ENCODE measurements at places on chromosomes 12 and 14. TPM values are rescaled to one million over a fixed set of nuclear protein-coding genes. Genes with fewer than 3 reads are reported as not detected.

GRCh38 chr12:94266796-94267536 is 118.6 kb downstream of the PLXNC1 start:
- H3K27me3 ChIP-seq = no peaks in the 10 kb centered on the region

DNA sequence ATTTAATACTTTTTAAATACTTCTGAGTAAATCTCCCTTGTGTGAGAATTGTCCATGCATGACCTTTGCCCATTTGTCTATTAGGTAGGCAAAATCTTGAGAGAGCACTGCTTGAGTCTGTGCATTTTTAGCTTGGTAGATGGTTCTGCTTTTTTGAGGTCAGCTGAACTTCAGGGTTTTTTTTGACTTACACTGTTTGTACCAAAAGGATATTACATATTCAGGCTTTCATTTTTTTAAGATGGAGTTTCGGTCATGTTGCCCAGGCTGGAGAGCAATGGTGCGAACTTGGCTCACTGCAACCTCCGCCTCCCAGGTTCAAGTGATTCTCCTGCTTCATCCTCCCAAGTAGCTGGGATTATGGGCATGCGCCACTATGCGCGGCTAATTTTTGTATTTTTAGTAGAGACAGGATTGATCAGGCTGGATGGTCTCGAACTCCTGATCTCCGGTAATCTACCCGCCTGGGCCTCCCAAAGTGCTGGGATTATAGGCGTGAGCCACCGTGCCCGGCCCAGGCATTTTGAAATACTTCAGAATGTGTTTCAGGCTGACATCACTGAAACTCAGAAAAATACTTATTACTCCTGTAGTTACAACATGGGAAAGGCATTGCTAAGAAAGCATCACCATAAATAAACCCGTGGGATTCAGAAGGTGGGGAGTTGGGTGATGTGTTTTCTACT is 11.1 kb downstream of the RASSF3 start:
- no peak for DNase-seq
- peak overlapping the region; percentile 81 for H3K27ac ChIP-seq
- peaks cover 97% of the 10 kb centered on the region for H3K4me1 ChIP-seq
- H3K36me3 ChIP-seq = no peaks in the 10 kb centered on the region

DNA sequence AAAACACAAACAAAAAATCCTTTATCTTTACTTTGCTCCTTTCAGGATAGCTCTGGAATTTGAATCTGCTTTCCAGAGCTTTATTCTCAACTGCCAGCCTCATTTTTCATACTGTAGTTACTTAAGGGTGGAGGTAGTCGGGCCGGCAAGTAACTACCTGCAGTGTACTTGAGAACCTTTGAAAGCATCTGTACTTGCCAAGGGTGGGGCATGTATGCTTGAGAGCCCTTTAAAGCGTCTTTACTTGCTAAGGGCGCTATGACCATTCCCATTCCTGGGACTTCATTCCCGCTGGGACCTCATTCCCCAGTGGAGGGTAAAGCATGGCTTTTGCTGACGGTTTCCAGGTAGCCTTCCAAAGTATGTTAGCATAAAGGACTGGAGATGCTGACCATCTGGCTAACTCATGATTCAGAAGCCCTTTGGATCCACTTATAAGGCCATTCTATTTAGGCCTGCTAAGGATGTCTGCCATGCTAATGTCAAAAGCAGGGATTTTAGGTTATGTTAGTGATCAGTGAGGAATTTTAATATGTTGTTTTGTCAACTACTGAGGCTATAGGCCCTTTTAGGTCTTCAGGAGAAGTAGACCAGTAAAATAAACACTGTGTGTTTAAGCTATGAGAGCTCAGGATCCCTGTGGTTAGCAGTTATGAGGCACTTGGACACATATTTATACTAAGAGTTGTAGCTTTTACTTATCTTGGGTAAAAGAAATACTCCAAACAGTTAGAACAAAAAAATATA is 74.9 kb downstream of the CRADD start:
- H3K4me3 ChIP-seq = no peak overlapping the region
- peak overlapping the region; percentile 55 for H3K27ac ChIP-seq
- no peaks in the 10 kb centered on the region for H3K27me3 ChIP-seq
- H3K36me3 ChIP-seq = no peaks in the 10 kb centered on the region
- H3K4me1 ChIP-seq = no peaks in the 10 kb centered on the region

GRCh38 chr14:63467440-63468072 is 75.6 kb downstream of the PPP2R5E start:
- DNase-seq = no peak
- no peaks in the 10 kb centered on the region for H3K36me3 ChIP-seq
- H3K27ac ChIP-seq = no peak overlapping the region

ZBTB39 gene
- 6.1 TPM for total RNA-seq

STON2 gene
- total RNA-seq = 30.4 TPM

C12orf42 gene
- total RNA-seq = not detected

DNA sequence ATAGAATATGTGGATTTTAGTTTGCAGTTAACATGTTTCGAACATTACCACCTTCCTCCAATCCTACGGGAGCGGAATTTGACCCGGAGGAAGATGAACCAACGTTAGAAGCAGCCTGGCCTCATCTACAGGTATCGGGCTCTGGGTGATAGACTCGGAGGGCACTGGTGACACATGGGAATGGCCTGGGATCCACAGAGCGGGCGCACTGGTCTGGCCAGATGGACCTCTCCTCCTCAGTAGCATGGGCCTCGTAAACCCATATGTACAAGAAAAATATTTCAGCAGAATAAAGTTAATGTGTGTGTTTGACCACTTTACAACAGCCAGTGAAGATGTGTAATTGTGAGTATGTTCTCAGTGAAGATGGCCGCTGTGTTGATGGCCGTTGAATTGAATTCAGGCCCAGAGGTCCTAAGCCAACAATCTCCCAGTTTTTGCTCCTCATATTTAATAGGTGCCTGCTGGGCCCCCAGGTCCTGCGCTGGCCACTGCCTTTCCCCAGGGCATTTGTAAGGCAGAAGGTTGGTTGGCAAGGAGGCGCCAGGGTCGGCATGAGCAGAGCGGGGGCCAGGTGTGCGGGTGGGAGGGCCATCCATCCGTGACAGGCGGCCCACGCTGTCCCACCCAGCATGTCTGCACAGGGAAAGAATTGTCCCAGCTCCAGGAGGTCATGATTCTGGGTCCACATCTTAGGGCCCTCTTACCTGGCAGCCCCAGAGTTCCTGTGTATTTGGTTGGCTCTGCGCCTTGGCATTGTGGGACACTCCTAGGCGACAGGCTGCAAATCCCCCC is 82.0 kb upstream of the DYNC1H1 start:
- H3K4me1 ChIP-seq = peaks cover 14% of the 10 kb centered on the region
- H3K27ac ChIP-seq = no peak overlapping the region
- no peaks in the 10 kb centered on the region for H3K36me3 ChIP-seq
- no peaks in the 10 kb centered on the region for H3K27me3 ChIP-seq
- DNase-seq = no peak
- H3K4me3 ChIP-seq = no peak overlapping the region

DDN gene
- total RNA-seq = 0.08 TPM

DNA sequence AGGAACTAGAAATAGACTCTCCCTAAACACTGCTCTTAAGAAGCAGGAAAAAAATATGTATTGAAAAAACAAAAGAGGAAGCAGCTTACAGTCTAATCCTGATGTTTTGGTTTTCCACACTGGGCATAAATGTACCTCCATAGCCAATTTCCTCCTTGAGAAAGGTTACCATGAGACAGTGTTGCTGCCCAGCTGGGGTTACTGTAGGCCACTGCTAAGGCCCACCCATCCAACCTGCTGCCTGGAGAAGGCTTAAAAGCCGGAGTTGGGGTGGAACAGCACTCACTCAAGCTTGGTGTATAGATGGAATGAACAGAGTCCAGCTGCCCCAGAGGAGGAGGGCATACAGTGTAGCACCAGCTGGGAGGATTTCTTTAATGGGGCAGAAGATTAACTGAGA is 41.1 kb downstream of the ERG28 start:
- no peak overlapping the region for H3K27ac ChIP-seq
- H3K36me3 ChIP-seq = no peaks in the 10 kb centered on the region
- no peaks in the 10 kb centered on the region for H3K27me3 ChIP-seq
- no peak overlapping the region for H3K4me3 ChIP-seq
- no peak for DNase-seq

DNA sequence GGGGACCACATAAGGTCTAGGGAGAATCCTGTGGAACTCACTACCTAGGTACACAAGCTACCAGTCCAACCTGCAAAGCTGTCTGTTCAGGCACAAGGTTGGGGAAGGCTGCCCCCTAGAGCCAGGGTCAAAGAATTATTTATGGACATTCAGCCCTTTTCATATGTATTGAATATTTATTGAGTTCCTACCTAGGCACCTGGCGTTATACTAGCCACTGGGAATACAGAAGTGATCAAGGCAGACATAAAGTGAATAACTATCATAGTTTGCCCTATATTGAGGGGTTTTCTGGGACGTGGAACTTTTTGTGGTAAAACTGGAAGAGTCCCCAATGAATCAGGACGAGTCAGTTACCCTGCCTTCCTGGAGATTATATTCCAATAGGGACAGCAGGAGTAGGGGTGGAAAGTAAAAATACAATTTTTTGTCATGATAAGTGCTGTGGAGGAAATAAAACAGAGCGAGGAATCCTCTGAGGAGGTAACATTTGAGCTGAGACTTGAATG is 5.8 kb upstream of the SLC48A1 start:
- H3K4me3 ChIP-seq = no peak overlapping the region
- H3K36me3 ChIP-seq = no peaks in the 10 kb centered on the region
- no peak for DNase-seq
- H3K27me3 ChIP-seq = no peaks in the 10 kb centered on the region
- H3K4me1 ChIP-seq = no peaks in the 10 kb centered on the region

DNA sequence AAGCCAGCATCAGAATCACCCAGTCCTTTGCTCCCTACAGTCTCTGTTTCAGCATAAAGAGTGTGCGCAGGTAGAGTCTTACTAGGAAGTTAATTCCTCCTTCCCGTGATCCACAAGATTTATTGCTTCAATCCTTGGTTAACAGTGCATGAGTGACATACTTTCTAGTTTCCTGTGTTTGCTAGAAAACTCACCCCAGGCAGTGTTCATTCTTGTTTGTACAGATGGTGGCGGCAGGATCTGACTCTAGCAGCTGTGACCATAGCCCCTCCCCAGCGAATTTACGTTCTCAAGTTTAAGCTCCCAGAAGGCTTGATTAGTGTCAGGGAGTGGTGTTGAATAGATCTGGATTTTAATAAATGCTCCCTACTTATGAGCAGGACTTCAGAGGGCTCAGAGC is 75.9 kb upstream of the ANO2 start:
- H3K4me1 ChIP-seq = no peaks in the 10 kb centered on the region
- H3K27ac ChIP-seq = no peak overlapping the region
- no peak for DNase-seq
- H3K36me3 ChIP-seq = peaks cover 9% of the 10 kb centered on the region
- H3K4me3 ChIP-seq = no peak overlapping the region
- no peaks in the 10 kb centered on the region for H3K27me3 ChIP-seq

Data from left lung (tissue), 14 donors.